ENCODE measurements at places on chromosomes 11 and 22. TPM values are rescaled to one million over a fixed set of nuclear protein-coding genes. Genes with fewer than 3 reads are reported as not detected.

MUC2 gene
- total RNA-seq: not detected

LYVE1 gene
- total RNA-seq: 0.17 TPM

RNF121 gene
- 29.6 TPM for total RNA-seq

GUCY1A2 gene
- total RNA-seq: 0.50 TPM

TECTA gene
- 0.26 TPM for total RNA-seq

TMPRSS13 gene
- total RNA-seq: not detected

CALCB gene
- total RNA-seq: 0.17 TPM

APOBEC3H gene
- total RNA-seq: 1.3 TPM

EHF gene
- not detected for total RNA-seq

CHRNA10 gene
- 0.50 TPM for total RNA-seq

RASSF10 gene
- total RNA-seq: not detected

RIBC2 gene
- total RNA-seq: not detected

RTN4R gene
- total RNA-seq: 0.26 TPM

RHOD gene
- total RNA-seq: 13.4 TPM
